GF-D8 (cell line): ENCODE measurements at places on chromosomes 11 and 22.

- no peak for DNase-seq
These were observed 12.8 kb downstream of the CTSC start for GRCh38 chr11:88324562-88325345.

DNA sequence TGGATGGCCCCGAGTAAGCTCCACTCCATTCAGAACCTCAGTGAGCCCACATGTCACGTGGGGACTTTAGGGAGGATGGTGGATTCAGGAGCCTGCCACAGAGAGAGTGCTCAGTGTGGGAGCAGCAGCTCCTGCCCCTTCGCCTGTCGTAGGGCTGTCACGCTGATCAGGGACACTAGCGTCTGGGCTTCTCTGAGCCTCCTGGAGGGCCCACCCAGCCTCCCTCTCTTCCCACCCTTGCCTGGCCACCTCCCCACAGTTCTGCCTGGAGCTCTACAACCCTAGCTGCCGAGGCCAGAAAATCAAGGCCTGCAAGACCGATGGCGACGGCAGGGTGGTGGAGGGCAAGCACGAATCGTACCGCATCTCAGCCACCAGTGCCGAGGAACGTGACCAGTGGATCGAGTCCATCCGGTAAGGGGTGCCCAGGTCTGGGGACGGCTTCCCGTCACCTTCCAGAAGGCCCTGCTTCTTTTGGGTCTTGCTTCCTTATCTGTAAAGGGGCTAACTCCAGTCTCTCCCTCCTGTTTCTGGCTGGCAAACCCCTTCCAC, 29.5 kb downstream of the CYTH4 start:
- DNase-seq = no peak

GRCh38 chr22:20552443-20553401, 45.3 kb downstream of the MED15 start:
- no peak for DNase-seq

DNA sequence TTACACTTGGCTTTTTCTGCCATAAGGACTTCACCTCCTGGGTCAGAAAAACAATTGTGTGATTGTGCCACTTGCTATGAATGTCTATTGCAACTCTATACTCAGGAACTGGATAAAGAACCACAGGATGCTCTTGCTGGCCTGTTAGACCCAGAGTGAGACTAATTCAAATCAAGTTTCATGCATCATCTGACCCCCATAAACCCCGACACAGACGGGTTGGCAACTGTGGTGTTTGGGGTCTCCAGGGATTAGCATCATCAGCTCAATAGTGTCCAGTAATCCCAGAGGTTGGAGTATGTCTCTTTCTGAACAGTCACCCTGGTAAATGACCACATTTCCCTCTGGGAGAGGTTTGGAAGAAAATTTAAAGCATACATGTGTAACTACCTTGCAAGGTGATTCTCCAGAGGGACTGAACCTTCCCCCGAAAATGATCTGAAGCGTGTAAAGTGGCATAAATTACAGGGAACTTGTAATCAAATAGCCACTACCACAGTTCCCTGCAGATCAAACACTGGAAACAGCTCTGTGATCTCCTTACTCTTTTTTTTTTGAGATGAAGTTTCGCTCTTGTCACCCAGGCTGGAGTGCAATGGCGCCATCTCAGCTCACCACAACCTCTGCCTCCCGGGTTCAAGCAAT, 1097.6 kb downstream of the TBC1D22A start:
- no peak for DNase-seq

DNA sequence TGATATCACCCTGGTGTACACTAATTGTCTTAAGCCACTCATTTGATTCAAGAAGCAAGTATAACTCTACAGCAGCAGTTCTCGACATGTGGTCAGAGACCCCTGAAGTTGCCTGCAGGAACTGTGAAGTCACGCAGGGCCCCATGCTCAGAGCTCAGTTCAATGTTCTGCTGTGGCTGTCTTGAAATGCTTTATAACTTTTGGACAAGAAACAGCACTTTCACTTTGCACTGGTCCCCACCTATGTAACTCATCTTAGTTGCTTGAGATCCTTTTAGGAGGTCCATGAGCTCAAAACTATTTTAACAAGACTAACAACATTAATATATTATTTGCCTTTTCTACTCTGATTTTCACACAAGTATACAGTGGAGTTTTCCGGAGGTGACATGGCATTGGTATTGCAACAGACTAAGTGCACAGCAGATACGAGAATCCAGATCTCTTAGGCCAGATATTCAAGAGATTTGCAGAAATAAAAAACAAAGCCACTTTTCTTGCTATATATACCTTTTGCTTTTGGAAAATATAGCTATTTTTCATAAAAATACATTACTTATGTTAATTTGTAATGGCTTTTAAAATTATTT, 64.8 kb downstream of the PRR5L start:
- no peak for DNase-seq

- no peak for DNase-seq
These were observed 59.3 kb downstream of the ENDOD1 start for GRCh38 chr11:95148938-95149337.

DNA sequence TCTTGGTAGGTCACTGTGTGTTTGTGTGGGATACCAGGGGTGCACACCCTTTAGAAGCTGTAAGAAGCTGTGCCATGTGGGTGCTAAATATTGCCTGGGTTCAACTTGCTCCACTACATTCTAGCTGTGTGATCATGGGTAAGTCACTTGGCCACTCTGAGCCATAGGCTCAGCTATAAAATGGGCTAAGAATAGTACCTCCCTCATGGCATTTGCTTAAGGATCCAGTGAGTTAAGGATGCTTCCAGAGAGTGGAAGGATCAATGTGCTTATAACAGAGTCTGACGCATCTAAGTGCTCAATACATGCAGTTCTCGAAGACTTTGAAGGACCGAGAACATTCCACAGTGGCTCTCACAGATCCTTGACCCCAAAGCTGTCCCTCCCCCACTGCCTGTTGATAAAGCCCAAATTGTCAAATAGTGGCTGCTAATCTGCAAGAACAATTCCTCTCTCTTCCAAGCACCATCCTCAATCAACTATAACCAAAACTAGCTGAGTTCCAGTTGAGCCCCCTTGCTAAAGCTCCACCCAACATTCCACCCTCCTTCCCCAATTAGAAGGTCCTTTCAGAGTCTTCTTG, 13.2 kb upstream of the TMPRSS6 start:
- no peak for DNase-seq

- DNase-seq = no peak
These were observed 33.9 kb upstream of the EIF3M start for GRCh38 chr11:32549611-32550187.

- DNase-seq = no peak
These were observed 17.3 kb upstream of the SYT8 start for GRCh38 chr11:1817511-1817910.

GRCh38 chr22:43846966-43847365, 15.3 kb downstream of the SULT4A1 start:
- DNase-seq = no peak

GRCh38 chr11:66951927-66952337, 6.3 kb downstream of the PC start:
- no peak for DNase-seq

DNA sequence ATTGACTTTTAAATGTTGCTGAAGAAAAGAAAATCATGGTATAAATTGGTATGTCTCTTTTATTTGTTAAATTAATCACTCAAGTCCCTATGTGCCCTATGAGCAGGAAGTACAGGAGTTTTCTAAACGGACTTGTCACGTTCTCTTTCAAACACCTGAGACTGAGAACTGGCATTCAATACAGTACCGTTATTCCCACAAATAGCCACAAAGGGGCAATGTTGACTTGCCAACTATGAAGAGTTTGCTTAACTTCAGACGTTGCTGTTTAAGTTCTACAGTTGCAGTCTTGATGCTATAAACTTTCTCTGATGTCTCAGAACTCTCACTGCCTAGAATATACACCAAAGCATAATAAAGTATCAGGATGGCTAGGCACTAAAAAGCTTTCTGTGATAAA, 7.6 kb downstream of the OR56A1 start:
- DNase-seq = no peak

DNA sequence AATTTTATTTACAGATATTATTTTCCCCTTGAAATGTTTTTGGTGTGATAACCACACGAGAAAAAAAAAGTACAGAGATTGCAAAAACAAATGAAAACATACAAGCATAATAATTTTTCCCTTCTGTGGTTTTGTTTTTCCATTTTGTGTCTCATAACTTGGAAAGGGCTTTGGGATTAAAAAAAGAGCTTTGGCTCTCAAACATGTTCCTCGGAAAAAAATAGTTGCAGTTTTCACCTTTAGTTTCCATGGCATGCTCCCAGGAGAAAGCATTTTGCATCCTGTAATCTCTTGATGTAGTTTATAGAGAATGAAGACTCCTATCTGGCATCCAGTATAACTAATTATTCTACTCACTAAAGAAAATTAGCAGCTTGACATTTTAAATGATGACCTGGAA, 362.1 kb upstream of the PDGFD start:
- DNase-seq = no peak

GRCh38 chr11:102564110-102564509, 33.6 kb upstream of the MMP7 start:
- no peak for DNase-seq

GRCh38 chr11:57644748-57645688, 4.7 kb downstream of the YPEL4 start:
- peak; percentile 2 for DNase-seq

GRCh38 chr11:85590848-85591483, 36.2 kb downstream of the DLG2 start:
- no peak for DNase-seq

DNA sequence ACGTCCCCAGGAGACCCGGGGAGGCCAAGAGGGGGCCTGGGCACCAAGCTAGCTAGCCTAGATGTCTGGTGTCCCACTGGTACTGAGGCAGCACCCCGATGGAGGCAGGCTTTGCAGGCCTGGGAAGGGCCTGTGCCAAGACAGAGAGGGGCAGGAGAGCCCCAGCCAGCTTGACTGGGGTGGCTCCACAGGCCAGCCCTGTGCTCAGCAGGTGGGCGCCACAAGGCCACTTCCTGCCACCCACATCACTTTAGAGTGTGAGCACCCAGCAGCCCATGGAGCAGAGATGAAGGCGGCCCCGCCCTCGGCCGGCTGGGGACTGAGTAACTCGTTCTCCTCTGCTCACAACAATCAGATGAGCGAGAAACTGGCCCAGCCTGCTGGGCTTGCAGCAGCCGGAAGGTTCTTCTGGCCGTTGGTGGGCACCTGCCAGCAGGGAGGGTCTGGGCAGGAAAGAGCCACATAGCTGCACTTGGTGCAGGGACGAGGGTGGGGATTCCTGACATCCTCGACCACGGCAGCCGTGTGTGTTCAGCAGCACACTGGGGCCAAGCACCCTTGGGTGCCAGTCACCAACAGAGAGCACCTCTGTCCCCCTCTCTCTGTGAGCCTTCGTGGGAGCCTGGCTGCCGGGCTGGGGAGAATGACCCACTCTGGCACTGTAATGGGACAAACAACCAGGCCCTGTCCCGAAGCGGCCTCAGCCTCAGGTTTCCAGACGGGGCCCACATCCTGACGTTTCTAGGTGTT, 7.6 kb downstream of the OSBPL5 start:
- DNase-seq = no peak

GRCh38 chr22:39173787-39174497, 21.5 kb upstream of the CBX7 start:
- DNase-seq = no peak

GRCh38 chr22:30600921-30601320, 6.1 kb upstream of the TCN2 start:
- no peak for DNase-seq

GRCh38 chr22:26632422-26633155, 10.8 kb downstream of the CRYBA4 start:
- peak; percentile 62 for DNase-seq

DNA sequence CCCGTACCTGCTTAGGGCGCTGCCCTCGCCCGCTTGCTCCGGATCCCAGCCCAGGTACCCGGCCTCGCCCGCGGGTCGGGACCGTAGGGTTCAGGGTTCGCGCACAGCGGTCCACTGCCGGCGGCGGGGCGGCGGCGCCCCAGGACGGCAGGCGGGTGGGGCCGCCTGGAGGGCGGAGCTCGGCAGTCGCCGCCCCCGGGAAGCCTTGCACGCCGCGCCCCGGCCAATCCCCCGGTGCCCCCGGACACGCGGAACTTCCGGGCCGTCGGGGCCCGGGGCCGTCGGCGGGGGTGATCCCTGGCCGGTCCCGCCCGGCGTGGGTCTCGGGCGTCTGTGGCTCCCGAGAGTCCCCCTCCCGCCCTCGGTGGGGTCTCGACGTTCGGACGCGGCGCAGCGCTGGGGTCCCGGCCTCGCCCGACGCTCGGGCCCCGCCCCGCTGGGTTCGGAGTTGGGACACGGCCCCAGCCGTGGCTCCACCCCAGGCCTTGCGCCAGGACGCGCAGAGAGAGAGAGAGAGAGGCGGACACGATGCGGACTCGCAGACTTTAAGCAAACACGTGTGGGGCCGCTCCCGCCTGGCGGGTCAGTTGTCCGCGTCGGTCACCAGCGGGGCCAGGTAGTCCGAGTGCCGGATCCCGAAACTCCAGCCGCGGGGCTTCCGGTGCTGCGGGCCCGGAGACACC, at the start of gene TYMP:
TYMP (minus strand) TSS at position 116 of the 683 bp plus-strand sequence. CDS start 303 bp downstream, outside the sequence.
- DNase-seq = no peak

DNA sequence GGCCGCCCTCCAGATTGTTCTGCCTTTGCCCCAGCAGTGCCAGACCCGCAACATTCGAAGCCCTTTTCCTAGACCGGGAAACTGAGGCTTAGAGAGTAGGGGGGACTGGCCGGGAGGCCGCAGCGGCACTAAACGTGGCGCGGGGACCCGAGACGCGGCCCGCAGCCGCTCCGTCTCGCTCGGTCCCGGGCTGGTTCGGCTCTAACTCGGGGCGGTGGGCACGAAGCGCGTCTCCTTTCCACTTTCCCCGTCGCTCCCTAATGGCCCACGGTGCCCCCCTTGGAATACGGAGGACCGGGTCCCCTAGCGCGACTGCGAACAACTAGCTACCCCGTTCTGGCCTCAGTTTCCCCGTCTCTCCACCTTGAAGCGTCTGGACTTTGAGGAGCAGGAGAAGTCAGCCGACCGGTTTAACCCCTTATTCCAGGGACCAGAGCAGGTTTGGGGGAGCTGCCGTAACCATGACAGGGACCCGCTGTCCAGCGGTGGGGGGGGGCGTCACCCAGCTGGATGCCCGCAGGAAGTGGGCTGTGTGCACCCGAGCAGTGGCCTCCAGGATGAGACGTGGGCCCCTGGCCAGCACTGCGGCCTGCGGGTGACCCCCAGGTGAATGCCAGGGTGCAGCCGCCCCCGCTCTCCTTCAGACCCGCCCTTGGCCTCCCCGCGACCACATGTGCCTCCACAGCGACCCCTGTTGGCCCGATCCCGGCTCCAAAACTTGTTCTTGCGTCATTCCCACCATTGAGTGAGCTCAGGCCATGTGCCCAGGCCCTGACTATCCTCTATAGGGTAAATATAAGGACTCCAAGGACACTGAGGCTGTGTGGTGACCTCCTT, 1.1 kb downstream of the CDC42EP1 start:
- peak; percentile 3 for DNase-seq

DNA sequence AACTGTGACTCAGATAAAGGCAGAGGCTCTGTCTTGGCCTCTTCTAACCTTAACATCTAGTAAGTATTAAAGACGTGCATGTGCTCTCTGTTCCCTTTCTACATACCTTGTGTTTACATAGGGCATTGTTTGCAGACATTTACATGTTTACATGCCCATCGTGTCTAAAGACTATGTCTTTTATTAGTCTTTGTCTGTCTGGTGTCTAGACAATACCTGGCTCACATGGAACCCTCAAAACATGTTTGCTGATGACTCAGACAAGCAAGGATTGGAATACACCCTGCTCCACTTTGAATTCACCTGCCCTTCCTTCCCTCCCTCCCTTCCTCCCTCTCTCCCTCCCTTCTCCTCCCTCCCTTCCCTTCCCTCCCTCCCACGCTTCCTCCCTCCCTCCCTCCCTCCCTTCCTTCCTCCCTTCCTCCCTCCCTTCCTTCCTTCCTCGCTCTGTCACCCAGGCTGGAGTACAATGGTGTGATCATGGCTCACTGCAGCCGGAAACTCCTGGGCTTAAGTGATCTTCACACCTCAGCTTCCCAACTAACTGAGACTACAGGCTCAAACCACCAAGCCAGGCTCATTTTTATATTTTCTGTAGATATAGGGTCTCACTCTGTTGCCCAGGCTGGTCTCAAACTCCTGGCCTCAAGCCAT, 23.7 kb upstream of the SORL1-AS1 start:
- DNase-seq = no peak
